T-cell (primary cell): ENCODE measurements at places on chromosomes 1 and 21.

DNA sequence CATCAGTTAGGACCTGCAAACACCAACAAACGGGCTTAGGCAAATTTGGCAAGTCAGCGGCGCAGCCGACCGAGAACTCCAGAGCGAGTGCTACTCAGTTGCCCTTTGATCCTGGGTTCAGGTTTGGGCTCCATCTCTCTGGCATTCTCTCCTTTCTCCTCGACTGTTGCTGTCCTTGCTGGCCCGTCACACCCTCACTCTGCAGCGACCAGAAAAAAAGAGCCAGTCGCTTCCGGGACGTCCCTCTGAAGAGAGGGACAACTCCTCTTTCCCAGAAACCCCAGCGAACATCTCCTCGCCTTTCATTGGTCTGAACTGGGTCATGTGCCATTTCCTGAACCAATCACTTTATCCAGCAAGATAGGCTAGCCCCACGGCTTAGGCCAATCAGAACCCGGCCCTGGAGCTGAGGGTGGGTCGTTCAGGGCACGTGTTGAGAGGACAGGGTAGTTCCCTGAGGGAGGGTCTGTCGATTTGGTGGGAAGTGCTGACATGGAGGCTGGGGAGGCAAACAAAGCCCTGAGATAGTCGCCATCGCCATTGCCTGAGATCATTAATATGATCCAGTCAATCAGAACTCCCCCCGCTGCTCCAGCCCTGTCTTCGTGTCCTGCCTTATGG is 113.7 kb downstream of the PTPRU start:
- no peak for DNase-seq

GRCh38 chr1:92493139-92493538 is 6.4 kb upstream of the GFI1 start:
- DNase-seq = no peak

- no peak for DNase-seq
Observed at GRCh38 chr1:190436615-190437014, 41.0 kb downstream of the BRINP3 start.

- no peak for DNase-seq
Observed at GRCh38 chr1:112251766-112252506, 144.1 kb upstream of the CTTNBP2NL start.

GRCh38 chr1:169102567-169102966 is 3.9 kb upstream of the ATP1B1 start:
- DNase-seq = no peak

DNA sequence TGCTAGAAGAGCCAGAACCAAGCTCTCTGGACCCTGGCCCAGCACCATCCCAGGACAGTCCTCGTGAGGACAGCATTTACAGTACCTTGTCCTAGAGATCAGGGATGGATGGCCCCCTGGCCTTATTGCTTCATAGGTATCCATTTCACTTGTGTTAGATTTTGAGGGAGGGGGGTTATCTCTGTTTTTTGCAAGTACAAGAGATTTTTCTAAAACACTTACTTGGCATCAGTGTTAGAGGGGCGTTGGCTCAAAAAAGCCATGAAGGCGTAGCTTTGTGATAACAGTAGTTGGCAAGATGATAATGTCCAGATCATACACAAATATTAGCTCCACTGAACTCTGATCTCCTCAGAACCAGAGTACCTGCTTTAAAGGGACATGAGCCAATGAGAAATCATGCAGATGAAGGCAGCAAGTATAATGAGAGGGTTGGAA is 5.8 kb upstream of the ATP1B1 start:
- DNase-seq = no peak

DNA sequence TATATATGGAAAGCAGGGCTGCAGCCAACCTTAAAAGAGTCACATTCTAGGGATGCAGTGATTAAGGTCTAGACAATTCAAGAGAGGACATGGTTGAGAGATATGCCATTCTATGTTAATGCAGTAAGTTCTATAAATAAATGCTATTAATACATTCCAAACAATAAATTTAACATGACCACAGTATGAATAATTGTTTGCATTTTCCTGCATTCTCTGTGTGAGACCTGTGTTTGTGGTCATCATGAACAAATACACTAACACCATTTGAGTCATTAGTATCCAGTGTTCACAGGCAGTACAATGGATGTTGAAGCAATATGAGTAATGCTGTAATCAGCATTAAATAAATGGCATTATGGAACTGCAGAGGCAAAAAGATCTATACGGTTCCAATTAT is 5.5 kb upstream of the ZRANB2 start:
- no peak for DNase-seq

DNA sequence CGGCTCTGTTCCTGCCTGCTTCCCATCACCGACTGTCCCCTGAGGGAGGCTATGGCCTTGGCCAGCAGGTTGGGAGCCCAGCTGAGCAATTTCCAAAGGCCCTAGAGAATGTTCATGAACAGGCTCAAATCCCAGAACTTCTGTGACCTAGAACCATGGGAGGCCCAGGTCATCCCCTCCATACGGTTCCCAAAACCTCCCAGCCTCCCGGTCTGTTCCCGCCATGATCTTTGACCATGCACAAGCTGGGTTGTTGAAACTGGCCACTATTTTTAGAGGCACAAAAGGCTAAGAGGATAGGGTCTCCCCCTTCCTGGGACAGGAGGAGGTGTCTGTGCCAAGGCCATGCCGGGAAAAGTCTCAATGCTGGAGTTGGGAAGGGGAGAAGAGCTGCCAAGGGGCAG is 27.5 kb downstream of the EPHA2 start:
- no peak for DNase-seq

DNA sequence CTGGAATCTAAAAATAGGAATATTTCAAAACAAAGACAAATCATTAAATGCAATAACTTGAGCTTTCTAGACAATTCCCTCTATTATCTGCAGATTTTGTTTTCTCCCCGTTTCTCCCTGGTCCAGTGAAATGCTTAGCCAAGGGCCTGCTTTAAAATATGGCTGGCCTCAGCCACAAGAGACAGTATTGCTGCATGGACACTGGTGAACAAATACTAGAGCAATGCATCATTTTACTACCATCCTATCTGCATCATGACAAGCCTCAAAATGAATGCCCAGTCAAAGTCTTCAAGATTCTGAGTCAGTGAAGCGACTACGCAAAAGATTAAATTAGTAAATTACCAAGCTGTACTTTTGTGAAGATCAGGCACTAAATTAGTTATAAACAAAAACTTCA is 80.5 kb downstream of the ENAH start:
- DNase-seq = no peak

DNA sequence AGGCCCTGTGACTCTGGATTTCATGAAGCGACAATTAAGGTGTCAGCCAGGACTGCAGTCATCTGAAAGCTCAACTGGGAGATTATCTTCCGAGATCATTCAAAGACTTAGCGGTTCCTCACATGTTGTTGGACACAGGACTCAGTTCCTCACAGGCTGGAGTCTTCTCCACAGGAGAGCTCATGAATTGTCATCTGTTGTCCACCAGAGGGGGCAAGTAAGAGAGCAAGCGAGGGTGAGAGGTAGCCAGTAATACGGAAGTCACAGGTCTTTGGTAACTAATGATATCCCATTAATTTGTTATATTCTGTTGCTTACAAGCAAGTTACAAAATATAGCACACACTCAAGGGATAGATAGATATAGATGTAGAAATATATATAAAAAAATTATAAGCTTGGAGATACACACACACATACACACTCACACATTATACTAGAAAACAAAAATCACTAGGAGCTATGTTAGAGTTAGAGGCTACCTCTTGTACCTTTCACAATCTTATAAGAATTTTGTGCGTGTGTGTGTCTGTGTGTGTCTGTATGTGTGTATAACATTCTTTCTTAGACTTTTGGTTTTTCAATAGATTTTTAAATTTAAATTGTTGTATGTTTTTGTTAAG is 1695.3 kb downstream of the BRINP3 start:
- no peak for DNase-seq

GRCh38 chr1:214979191-214979590 is 103.3 kb upstream of the KCNK2 start:
- no peak for DNase-seq

GRCh38 chr1:177181631-177182291 is 11.0 kb downstream of the BRINP2 start:
- no peak for DNase-seq

DNA sequence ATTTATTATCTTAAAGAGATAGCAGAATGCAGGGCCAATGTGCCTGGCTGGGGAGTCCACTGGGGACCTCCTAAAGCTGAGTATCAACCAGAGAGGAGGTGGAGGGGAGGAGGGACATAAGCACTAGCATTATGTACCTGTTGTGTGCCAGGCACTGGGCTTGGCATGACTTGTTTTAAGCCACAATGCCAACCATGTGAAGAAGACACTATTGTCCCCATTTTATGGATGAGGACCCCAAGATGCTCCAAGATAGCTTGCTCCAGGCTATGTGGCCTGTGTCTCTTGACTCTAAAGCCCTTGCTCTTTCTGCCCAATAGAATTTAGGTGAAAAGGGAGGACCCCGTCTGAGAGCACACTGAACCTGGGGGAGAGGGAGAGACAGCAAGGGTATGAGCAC is 111.3 kb downstream of the GLIS1 start:
- no peak for DNase-seq
